ENCODE measurements at places on chromosomes 2 and 18.

- ATAC-seq: no peak
Observed at GRCh38 chr2:238233625-238234024, 6.2 kb downstream of the HES6 start.

DNA sequence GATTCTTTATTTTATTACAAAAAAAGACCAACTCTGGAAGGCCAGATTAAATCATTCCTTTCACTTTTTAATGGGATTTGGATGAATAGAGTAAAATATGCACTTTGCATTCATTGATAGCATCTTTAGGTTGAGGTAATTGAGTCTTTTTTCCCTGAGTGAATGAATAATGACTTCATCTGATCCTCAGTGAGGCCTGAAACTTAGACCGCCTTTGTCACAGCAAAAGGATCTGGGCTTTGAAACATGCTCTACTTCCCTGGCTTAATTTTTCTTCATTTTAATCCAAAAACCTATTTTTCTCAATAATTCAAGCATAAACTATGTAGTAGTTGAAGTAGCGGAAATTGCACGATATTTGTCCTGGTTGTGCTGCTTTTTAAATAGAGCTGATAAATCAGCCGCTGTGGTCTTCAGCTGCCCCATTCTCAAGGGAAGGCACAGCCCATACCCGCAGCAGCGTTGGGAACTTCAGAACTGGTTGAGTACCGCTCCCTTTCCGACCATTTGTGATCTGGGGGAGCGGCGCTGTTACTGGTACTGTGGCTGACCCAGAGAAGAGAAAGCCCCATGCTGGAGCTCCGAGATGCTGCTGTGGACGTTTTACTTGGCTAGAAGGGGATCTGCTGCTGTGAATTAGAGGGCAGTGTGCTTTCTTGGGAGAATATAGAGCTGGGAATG is 145.3 kb upstream of the NFATC1 start:
- no peak for ATAC-seq

GRCh38 chr2:147247749-147248148 is 597.1 kb upstream of the ACVR2A start:
- no peak for ATAC-seq

DNA sequence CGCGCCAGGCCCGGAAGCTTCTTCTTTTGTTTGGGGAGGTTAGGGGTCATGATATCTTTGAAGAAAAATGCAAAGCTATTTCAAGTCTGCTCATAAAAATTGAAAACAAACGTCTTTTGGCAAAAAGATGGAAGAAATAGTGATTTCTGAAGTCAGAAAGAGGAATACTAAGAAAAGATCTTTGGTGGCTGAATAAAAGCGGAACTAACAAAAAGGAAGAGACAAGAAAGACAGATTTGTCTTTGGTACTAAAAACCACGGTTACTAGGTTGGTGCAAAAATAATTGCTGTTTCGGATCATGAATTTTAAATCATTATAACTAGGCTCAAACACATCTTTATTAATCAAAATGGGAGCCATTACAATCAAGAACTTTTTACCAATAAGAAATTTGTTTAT is 164.6 kb upstream of the TRIB2 start:
- no peak for ATAC-seq

GRCh38 chr18:24809173-24809950 is 348.9 kb downstream of the HRH4 start:
- no peak for ATAC-seq

GRCh38 chr18:5771343-5771742 is 124.0 kb downstream of the TMEM200C start:
- ATAC-seq: no peak

- ATAC-seq: no peak
Observed at GRCh38 chr2:240946654-240947053, 40.5 kb downstream of the CROCC2 start.

GRCh38 chr2:239269916-239270315 is 130.9 kb downstream of the HDAC4 start:
- ATAC-seq: no peak

DNA sequence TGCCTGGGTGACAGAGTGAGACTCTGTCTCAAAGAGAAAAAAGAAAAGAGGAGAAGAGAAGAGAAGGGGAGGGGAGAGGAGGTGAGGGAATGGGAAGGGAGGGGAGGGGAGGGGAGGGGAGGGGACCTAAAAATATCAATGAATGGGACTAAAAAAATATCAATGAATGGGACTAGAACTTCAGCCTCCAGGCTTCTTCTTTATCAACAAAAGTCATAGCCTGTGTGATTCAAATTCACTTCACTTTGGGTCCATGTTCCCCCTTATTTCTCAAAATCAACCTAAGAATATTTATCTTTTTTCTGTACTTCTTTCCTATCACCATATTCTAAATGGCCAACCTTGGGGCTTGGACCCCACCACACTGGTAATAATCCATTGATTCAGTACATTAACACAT is 92.1 kb upstream of the PIK3C3 start:
- ATAC-seq: no peak

DNA sequence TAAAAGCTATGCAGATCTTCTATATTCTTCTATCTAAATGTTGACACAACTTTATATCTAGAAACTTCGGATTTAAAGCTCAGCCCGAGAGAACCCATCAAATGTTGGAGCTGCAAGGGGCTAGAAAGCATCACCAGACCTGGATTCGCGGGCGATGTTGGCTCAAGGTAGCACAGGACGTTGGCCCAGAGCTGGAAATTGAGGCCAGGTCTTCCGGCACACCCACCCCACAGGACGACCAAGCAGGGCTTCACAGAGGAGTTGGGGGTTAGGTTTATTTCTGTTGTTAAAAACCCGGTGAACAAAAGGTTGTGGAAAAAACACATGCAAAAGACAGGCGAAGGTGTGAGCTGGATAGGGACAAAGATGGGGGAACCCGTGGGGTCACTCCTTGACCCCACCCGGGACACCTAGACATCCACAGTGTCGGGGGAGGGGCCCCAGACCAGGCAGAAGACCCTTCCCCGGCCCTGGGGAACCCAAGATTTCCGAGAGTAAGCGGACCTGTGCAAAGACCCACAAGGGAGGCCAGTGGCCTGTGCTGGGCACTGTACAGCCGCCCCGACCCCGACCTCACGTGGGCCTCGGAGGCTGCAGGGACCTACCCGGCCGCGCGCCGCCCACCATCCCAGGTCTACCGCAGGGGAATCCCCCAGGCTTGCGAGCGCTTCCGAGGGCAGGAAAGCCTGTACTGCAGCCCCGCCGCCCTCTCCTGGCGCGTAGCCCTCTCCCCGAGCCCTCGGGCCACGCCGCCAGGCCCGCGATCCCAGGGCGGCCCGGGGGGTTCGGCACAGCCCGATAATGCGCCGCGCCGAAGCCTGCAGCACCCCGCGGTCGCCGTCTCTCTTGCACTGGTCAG is 1.8 kb upstream of the AGBL5 start:
- peak; percentile 3 for ATAC-seq

DNA sequence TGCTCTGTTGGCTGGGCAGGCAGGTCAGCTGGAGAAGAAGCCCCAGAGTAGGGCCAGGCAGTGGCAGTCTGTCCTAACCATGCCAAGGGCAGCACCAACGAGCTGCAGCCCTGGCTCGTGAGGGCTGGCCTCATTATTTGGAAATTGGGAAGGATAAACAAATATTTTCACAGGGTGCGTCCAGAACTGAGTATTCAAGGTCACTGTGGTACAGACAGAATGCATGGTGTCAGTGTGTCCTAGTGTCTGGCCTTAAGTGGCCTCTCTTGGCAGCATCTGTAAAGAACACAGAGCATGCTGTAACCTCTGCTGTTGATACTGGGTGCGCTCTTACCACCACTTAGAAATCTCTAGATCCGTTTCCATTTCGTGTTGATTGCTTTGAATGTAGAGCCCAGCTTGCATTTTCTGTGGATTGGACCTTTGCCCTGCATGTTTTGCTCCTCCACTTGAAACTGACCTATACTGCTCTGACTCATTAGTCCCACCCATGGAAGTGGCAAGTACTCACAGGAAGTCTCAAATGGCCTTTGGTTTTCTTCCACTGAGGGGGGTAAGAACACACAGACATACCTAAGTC is 88.2 kb downstream of the GREB1L start:
- no peak for ATAC-seq

DNA sequence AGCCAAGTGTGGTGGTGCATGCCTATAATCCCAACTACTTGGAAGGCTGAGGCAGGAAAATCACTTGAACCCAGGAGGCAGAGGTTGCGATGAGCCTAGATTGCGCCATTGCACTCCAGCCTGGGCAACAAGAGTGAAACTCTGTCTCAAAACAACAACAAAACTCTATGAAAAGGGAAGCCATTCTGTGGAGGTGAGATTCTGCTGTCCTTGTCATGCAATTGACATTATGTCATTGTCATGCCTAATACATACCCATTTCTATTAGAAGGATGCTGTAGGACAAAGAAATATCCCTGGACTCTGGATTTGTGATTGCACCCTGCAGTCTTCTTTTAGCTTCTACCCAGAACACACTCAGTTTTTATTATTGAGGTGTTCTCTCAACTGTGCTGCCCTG is 8.6 kb downstream of the RASGRP3 start:
- no peak for ATAC-seq

DNA sequence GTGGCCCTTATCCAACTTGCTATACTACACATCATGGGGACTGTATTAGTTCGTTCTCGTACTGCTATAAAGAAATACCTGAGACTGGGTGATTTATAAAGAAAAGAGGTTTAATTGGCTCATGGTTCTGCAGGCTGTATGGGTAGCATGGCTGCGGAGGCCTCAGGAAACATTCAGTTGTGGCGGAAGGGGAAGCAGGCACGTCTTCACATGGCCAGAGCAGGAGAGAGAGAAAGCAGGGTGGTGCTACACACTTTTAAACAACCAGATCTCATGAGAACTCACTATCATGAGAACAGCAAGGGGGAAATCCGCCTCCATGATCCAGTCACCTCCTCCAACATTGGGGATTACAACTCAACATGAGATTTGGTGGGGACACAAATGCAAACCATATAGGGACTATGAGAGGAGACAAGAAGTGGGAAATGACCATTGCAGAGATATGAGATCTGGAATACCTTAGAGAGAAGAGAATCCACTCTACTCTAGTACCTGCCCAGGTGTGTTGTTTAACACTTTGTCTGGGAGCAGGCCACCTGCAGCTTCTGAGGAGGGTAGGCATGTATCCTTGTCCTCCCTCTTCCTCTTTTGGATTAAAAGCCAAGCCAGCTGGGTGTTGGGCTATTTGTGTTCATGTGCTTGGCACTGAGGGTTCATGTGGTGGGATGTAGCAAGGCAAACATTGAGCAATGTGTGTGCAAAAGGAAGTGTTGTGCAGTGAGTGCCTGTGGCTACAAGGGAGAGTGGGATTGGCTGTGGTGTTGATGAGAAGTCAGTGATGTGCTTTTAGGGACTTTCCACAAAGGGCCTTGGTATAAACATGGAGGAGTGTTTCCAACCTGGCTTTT is 22.8 kb downstream of the TTLL4 start:
- peak; percentile 79 for ATAC-seq

DNA sequence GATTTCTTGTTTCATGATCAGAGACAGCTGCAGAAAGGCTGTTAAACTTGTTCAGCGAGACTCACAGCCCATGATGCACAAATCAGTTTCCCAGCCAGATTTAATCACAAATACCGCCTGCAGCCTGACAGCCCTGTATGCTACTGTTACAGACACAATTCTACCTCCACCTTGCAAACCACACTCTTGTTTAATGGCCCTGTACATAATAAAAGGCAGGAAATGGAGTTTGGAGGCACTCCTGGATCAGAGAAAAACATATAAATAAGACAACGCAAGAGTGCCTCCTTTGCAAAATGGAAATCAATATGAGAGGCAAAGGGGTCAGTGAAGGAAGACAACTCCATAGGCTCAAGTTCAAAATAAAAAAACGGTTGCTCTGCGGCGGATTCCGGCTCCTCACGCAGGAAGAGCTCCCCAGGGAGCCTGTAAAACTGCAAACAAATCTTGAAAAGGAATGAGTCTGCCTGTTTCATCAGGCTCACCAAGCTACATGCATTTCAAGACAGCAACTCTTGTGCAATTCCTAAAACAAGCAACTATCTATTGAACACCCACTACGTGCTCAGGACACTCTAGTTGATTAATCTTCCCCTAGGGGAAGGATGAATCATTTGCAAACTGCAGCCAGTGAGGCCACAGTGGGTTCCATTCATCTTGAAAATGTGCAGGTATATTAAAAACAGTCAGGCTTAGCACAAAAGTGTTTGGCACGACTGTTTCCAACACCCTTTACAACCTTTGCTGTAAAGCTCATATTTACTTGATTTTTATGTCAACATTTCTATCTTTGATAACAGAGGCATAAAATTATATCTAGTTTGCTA is 37.5 kb downstream of the TBC1D8 start:
- ATAC-seq: no peak

- no peak for ATAC-seq
Observed at GRCh38 chr18:28171837-28172236, 5.1 kb downstream of the CDH2 start.

DNA sequence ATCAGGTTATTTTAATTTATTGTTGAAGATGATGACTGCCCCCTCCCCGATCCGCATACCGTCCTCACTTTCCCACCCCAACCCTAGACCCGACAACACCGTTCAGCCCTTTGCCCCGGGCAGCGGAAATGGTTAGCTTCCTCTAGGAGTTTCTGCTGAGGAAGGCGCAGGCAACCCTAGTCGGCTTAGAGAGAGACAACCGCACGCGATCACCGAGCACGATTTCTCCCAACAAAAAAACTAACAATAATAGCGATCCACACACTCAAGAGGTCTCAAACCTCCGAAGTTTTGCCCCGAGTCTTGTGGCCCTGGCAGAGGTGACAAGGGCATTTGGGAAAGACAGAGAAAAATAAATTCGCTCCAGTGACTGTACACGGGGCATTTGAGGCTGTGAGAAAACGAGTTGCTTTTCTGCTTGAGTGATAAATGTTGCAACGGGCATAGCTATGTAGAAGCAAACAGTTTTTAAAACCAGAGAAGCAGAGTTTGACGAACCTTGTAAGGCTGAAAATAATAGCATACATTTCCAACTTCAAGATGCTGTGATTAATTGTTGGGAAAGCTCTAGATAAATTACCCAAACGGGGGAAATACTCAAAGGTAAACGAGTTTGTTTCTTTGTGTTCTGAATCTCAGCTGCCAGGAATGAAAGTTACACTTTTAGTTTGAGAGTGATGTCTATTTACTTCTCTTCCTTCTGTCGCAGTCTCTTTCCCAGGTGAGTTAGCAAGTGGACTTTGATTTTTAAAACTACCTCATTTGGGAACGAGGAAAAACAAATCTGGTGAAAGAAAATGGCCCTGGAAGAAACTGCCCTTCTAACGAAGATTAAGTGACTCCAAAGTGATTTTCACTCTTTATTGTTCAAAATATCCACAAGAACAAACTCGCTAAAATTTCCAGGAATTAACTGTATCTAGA is 11.0 kb upstream of the SIX3 start:
- no peak for ATAC-seq

GRCh38 chr2:65636813-65637483 is 204.5 kb upstream of the SPRED2 start:
- ATAC-seq: no peak
